ENCODE measurements at places on chromosomes 16 and 17.
A peak's percentile ranks its signal among the peaks of the same experiment; 100 is the strongest.

- DNase-seq: no peak
Measured at GRCh38 chr17:33163533-33164168, 129.4 kb downstream of the ASIC2 start.

- no peak for DNase-seq
Measured at GRCh38 chr17:9169116-9169515, 147.8 kb downstream of the NTN1 start.

- DNase-seq: no peak
Measured at GRCh38 chr17:29390851-29391631, 878 bp downstream of the TAOK1 start.

DNA sequence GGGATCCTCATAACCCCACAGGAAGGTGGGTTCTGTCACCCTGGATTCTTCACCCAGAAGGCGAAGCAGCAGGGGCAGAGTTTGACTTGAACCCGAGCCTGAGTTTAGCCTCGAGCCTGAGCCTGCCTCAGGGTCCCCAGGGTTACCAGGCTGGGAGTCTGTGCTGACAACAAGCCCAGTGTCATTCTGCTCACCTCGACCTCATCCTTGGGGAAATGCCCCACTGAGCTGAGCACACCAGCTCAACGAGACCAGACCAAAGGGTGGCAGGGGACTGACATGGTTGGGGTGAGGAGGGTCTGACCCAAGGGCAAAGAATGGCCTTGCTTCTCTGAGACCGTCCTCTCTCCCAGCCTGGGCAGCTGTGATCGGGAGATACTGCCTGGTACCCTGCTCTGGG, 20.2 kb downstream of the CACNG4 start:
- DNase-seq: no peak

- no peak for DNase-seq
Measured at GRCh38 chr17:57750109-57750871, 5.2 kb upstream of the CCDC182 start.

GRCh38 chr17:8176197-8176940, at the start of gene TMEM107:
TSS of gene TMEM107 (minus strand) at chr17:8176380. CDS start at chr17:8176286, 94 bp downstream.
- peak; percentile 92 for DNase-seq

GRCh38 chr17:81422776-81423697, 27.8 kb downstream of the BAHCC1 start:
- DNase-seq: peak; percentile 96

- DNase-seq: no peak
Measured at GRCh38 chr16:57564571-57565270, 22.3 kb downstream of the ADGRG5 start.

GRCh38 chr17:27082775-27083154, 211.1 kb upstream of the WSB1 start:
- no peak for DNase-seq

DNA sequence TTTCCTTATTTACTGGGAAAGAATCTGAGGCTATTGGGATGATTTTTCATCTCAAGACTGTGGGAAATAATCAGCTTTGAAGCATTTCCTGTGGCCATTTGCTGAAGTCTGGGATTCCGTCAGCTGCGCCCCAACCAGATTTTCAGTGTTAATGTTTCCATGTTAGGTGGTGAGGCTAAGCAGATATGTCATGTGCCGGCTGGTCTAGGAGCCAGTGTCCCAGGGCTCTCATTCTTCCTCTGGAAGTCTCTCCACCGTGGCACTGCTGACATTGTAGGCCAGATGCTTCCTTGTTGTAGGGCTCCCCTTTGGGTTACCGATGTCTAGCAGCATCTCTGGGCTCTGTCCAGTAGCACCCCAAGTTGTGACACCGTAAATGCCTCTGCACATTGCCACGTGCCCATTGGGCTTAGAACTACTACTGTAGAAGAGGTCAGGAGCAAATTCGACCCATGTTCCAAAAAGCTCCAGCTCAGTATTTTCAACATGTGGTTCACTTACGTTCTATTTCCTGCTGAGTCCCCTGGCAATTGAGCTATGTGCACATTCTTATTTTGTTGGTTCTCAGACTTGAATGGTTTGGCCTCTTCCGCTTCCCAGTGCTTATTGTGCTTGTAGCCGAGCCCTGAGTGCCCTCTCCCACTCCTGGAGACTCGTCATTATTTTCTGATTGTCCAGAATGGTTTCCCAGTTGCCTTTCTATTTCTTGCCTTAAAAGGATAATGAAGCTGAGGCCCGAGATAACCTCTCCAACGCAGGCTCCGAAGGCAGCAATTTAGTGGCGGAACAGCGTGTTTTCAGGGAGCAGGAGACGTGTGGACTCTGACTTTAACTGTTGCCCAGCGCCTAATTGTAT, 82.2 kb downstream of the SPECC1 start:
- DNase-seq: no peak

DNA sequence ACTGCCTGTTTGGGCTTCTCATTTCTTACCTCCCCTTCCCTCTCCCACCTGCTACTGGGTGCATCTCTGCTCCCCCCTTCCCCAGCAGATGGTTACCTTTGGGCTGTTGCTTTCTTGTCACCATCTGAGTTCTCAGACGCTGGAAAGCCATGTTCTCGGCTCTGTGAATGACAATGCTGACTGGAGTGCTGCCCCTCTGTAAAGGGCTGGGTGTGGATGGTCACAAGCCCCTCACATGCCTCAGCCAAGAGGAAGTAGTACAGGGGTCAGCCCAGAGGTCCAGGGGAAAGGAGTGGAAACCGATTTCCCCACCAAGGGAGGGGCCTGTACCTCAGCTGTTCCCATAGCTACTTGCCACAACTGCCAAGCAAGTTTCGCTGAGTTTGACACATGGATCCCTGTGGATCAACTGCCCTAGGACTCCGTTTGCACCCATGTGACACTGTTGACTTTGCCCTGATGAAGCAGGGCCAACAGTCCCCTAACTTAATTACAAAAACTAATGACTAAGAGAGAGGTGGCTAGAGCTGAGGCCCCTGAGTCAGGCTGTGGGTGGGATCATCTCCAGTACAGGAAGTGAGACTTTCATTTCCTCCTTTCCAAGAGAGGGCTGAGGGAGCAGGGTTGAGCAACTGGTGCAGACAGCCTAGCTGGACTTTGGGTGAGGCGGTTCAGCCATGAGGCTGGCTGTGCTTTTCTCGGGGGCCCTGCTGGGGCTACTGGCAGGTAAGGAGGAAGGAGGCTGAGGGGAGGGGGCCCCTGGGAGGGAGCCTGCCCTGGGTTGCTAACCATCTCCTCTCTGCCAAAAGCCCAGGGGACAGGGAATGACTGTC, at the start of gene CD68:
CD68 (plus strand) TSS at position 638 of the 833 bp plus-strand sequence; CDS start at position 678, 40 bp downstream.
- no peak for DNase-seq

DNA sequence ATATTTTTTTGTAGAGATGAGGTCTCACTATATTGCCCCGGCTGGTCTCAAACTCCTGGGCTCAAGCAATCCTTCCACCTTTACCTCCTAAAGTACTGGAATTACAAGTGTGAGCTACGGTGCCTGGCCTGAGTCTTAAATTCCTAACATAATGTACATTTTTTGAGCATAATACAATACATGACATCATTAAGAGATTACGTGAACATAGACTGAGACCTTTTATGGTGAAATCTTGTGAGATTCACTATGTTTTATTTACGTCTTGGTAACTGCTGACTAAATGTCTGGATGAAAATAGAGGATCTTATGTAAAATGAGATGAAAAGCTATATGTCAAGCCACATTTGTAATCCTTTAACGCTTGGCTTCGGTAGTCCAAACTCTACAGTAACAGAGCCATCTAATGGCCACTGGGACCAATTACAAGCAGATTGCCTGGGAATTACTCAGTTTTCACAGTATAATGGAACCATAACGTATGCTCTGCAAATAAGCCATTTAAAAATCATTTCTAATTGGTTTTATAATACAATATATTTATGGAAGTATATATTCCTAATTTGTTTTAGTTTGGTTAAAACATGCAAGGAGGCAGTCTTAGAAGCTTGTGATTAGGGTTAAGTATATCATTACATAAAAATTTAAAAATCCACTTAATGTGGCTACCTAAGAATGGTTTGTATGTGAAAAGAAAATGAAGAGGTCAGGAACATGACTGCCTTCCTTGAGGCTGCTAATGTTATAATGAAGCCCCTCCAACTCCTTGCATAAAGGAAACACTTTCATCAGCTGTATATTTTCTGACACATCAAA, 8.1 kb upstream of the EFCAB13 start:
- no peak for DNase-seq

DNA sequence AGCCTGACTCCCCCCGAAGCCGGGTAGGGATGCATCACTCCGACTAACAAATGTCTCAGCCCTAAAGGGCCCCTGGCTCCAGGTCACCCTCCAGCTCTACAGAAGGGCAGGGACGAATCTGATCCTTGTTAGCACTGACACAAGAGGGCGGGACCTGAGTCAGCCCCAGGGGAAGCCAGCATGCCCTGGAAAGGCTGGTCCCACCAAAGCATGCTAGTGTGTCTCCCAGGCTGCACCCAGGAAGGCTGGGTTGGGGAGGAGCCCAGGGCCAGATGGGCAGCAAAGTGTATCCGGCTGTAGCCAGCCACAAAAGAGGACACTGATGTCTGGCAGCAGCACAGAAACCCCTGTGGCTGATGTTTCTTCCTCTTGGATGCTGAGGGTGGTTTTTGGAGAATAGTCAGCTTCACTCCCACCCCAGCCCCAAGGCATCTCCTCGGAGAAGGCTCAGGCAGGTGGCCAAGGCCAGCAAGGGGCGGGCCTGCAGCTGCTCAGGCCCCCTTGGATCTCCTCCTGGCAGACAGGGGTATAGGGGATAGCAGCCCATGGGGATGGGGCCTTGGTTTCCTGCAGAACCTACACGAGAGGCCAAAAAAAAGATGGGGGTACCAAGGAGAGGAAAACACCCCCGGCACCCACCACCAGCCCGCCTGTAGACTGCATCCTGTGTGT, 11.0 kb downstream of the NATD1 start:
- no peak for DNase-seq

DNA sequence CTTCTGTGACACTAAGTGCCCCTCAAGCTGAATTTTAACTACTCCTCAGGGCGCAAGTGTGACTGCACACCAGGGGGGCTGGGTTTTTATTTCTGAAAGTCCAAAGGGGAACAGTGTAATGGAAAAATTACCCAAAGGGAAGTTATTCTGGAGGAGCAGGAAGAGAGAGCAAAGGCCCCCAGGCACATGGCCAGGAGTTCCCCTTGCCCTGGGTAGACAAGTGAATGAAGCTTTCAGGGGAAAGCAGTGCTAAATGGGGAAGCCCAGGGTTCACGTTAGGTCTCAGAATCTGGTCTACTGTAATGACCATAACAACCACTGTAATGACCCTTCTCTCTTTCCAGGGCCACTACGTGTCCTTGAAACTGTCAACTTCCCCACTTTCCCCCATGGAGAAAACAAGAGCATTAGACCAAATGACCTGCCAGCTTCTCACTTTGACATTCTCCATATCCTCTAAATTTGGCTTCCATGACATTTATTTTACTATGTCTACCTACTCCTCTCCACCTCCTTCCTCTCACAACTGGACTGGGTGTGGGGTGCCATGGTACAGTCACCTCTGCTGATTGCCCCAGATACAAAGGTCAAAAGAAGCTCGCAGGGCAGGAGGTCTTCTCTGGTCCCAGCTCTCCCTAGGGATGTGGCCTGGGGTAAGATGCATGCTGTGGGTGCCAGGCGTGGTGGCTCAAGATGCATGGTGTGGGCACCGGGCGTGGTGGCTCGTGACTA, 34.1 kb upstream of the MMP2 start:
- no peak for DNase-seq

DNA sequence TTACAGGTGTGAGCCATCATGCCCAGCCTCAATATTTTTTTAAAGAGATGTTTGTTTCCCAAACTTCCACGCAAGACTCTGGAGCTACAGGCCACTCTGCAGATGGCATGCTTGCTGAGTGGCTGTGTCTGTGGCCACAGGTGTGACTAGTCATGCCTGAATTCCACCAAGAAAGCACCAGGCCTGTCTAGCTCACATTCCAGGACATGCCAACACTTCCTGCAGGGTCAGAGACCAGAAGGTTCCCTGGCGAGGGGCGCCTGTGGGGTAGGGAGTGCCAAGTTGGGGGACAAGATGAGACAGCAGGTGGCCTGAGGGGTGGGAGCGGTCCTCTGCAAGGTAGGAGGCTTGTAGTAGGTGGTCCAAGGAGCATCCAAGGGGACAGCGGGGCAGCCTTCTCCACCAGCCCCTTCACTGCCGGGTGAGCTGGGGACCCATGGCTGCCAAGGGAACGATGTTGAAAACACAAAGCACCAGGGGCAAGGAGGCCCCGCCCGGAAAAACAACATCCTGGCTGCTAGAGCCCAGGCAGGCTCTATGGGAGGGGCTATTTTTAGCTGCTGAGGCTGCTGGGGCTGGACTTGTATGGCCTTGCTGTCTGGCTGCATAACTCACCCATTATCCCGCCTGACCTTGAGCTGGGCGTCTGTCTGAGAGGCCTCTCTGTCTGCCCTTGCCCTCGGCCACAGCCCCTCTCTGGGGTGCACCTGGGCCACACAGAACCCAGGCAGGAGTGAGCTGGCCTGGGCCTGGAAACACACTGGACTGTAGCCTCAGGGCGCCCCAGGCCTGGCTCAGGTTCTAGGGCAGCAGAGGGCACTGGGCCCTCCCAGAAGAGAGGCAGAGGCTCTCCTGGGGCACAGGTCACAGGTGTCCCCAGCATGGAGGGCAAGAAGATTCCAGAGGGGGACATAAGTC, 5.7 kb downstream of the TRIM47 start:
- DNase-seq: peak; percentile 96

GRCh38 chr17:61392679-61393078, 7.0 kb upstream of the TBX2 start:
- DNase-seq: no peak

GRCh38 chr16:988471-989353, 7.1 kb downstream of the SOX8 start:
- no peak for DNase-seq

DNA sequence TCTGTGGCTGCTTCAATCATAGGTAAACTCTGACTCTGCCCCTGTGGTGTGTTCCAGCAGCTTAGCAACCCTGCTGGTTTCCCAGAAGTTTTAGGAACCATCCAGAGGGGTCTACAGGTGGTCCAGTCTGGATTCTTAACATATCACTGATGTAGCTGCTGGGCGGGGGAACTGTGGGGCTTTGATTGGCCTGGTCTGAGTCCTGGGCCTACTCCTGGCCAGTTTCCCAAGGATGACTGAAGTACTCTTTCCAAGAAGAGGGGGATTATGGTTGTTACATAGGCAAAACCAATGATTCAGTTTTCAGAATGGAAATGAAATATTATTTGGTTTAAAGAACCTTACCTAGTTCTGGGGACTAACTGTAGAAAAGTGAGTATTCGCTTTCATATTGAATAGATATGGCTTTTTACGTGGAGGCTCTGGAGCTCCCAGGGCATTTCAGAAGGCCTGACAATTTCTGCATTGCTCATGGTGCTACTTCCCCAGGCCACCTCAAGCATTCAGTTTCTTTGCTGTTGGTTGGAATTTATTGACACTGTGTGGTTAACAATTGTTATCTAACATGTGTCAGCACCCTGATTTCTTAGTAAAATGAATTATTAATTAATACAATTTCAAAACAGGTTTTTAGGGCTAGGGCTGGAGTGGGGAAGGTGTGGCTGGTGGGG, 38.4 kb downstream of the EPN2 start:
- DNase-seq: no peak

Data from coronary artery (tissue), 2 donors.